ENCODE measurements at places on chromosomes 5 and 9.

GRCh38 chr5:148626081-148626613 lies 28.2 kb downstream of the HTR4 start:
- no peak for DNase-seq

DNA sequence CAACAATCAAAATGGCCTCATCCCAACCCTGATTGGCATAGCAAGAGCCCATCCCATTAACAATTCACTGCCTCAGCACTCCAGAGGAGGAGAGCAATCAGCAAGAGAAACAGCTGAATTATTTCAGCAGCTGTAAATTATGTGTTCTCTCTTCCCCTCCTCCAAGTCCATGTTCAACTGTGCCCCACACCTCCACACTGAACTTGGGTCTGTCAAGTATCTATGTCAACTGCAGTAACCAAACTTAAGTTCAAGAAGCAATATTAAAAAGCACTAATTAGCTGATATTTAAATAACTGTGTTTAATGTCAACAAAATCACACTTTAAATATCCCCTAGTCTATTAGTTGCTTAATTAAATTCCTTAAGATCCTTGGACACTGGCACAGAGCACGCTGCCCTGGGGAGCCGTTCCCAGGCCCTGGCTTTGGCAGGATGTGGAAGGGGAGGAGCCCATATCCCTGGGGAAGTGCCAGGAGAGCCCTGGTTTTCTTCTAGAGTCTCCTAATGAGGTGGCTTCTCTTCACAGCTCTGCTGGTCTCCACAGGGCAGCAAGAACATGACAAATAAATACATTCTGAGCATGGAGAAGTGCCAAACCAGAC lies 50.6 kb downstream of the SIL1 start:
- no peak for DNase-seq

DNA sequence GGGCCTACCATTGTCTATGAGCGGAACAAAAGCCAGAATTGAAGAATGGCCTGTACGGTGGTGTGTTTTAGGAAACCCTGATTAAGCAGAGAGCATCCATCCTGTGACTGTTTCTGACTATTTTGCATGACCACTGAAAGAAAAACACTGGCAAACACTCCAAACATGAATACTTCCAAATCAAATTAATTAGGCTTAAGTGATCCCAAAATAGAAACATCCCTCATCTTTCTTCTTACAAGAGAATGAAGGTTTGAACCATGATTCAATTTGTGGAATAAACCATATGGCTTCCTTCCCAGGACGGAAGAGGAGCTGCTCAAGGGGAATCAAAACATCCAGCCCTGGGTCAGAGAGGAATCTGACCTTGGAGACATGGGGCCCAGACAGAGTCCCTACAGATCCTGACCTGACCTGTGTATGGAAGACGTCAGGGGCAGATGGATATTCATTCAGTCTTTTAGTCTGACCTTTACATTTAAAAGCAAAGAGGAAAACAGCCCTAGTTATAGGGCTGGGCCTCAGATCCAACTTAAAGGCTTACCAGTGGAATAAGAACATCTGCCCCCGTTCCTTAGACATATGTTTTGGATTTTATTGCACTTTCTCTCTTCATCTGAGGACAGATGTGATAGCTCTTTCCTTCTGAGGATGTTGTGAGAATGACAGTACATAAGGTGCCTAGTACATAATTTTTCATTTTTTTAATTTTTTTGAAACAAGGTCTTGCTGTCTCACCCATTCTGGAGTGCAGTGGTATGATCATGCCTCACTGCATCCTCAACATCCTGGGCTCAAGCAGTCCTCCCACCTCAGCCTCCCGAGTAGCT lies 17.6 kb upstream of the RECK start:
- DNase-seq, result no peak

DNA sequence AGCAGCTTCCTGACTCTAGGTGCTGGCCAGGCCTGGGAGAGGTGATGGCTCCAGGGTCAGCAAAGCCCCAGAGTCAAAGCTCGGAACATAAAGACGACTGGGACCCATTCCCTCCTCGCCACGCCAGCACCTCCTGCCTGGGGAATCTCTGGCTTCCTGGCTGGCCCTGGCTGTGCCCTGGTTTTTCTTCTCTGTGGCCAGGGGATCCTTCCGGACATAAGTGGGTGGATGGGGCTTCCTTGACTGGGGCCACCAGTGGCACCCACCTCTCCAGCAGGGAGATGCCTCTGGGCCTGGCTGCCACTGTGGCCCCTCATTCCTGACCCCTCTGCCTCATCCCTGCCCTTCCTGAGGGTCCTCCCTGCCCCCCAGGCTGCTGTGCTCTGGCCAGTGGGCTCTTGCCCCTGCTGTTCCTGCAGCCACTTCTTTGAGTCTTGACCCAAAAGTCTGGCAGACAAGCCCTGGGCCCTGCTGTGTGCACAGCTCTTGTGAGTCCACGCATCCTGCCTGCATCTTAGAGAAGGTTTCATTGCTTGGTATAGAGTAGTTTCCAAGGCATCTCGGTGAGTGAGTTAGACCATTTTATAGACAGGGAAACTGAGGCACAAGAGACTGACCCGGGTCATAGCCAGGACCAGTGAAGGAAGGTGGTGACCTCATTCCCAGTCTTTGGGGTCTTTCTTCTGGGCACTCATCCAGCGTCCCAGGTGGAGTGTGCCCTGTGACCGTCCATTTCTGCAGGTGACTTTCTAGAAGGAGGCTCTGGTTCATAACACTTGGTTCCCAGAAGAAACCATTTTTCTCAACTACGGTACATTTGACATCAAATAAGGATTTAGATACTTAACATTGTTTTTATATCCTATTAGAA lies 17.3 kb upstream of the LPCAT1 start:
- DNase-seq, result no peak

- DNase-seq, result no peak
These were observed 32.8 kb downstream of the TUT7 start for GRCh38 chr9:86321373-86321772.

DNA sequence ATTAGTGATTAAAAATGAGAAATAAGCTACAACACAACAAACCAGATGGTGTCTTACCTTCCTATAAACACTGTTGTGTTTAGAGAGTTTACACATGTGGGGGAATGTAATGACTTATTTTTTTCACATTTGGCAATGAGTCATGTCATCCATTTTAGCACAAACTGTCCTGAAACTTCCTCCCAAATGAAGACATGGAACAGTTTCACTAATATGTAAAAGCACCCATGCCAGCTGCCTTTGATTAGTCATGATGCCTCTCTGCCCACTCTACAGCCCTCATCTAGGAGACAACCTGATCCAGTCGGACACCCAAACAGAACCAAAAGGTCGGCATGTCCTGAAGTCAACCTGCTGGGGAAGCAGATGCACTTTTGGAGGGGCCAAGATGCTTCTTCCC lies 98.2 kb downstream of the SEMA5A start:
- DNase-seq, result no peak

- no peak for DNase-seq
These were observed 82.8 kb upstream of the TLX3 start for GRCh38 chr5:171226096-171226754.

DNA sequence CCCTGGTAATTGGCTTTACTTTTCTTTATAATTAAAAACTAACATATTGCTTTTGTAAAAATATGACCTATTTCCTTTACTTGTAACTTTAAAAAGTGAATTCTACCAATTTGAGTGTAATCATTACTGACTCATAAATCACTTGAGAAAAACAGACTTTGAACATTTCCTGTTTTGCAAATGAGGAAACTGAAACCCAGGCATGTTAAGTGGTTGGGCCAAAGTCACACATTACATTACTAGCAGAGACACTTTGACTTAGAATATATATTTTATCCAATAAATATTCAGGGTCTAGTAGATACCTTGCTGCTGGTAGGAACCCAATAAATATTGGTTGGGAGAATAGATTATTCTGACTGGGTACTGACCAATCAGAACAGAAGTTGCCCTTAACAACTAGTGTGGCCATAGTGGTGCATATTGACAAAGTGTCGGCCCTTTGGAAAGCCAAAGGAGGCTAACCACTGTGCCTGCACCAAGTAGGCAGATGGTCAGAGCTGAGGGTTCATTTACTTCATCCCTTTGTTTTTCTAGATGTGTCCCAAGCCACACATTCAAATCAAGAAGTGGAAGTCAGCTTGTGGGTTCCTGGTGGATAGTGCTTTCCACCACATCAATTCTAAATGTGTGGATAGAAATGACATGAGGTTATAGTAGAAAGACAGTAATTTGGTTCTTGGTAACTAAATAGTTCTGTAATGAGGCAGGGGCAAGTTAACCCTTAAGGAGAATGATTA lies 365.1 kb upstream of the RIOK2 start:
- peak; percentile 14 for DNase-seq

GRCh38 chr9:116198344-116198743 lies 44.8 kb downstream of the PAPPA start:
- no peak for DNase-seq

- DNase-seq, result peak; percentile 19
These were observed 24.2 kb upstream of the TMEM171 start for GRCh38 chr5:73096239-73096575.

DNA sequence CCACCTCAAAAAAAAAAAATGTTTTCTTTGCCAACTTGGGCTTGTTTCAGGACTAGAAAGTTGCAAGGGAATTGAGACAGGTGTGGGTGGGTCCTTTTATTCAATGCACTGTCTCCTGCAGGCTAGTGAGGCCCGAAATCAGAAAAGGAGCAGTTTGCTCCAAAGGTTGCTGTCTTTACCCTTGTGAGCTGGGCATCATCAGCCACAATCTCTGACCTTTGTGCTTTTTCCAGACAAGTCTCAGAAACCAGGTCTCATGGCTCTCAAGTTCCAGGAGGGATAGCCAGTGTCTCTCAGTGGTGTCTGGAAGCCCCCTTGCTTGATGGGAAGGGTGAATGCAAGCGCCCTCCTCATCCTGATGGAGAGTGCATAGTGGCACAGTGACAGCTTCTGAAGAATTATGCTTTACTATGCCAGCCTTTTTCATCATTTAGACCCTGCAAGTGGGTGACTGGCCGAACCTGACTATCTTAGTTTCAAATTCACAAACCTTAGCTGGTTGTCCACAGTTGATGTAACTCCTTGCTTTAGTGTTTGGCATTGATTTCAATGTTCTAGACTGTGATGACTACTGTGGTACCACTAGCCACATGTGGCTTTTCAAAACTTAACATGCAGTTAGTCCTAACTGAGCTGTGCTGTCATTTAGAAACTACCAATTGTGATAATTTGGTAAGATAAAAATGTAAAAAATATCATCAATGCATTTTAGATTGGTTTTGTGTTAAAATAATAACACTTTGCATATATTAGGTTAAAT lies 468.6 kb downstream of the GADD45G start:
- no peak for DNase-seq

DNA sequence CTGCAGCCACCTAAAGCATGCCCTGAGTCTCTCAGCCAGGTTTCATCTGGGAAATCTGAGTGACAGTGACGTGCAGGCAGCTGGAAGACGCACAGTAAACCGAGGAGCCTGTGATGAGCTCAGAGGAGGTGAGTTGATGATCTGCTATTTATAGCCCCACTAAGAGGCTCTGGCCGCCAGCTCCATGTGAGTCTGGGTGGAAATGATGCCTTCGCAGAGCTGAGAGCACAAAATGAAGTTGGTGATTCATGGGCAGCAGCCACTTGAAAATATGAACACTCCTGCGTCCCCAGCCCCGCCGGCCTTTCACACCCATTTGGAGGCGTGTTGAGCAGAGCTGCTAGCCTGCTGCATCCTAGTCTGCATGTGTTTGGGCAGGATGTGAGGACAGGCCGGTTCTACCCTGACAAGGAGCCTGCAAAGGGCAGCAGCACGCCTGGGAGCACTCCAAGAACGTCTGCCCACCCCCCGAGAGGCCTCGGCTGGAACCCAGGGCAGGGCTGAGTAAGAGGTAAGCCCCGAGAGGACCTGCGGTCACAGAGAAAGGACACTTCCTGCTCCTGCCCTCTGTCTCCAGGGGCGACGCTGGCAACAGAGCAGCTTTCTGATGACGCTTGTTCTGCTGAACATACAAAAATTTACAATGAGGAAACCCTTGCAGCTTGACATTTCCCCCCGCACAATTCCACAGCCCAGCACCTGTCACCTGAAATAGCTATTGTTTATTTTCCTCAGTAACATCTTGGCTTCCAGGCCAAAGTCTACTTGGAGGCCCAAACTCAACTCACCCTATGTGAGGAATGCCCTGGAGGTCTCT lies 25.1 kb upstream of the CDKN2AIPNL start:
- DNase-seq, result peak; percentile 69

- DNase-seq, result peak; percentile 34
These were observed at the start of gene TOR4A for GRCh38 chr9:137277329-137278041. Gene TOR4A (plus strand): TSS chr9:137277726. CDS start chr9:137278690, 964 bp downstream.

DNA sequence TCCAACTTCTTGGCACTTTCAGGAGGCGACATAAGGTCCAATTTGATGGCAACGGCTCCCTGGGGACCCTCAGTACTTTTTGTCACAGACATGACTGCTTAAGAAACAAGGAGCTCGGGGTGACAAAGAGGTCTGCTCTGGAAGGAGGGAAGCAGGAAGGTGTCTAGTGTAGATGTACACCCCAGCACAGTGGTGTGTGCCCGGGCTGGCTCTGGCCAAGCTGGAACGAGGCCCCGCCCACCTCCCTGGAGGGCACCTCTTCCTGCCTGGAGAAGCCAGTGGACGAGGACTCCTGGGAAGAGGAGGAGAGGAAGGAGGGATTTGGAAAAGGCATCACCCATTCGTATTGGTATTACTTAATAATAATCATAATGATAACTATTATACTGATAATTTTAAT lies at the start of gene SLC36A2:
SLC36A2 (minus strand) TSS at position 191 of the 400 bp plus-strand sequence; CDS start at position 92, 99 bp downstream.
- no peak for DNase-seq

GRCh38 chr5:72108202-72109061 lies 1.2 kb downstream of the MAP1B start:
- DNase-seq, result no peak

DNA sequence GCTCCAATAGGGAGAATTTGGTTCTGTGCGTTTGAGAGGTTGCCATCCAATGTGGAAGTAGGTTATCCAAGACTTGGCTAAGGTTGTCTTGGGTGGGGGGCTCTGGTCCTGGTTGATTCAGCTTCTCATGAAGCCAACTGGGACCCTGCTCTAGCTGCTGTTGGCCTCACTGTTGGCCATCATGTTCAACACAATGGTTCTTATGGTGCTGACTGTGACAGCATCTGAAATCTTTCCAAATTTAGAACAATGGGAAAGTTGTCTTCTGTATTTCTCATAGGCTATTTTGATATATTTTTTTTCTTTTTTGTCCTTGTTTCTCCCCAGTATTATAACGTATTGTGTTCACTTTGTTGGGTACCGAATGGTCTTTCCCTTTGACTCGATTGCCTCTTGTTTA lies 71.9 kb downstream of the GDNF start:
- no peak for DNase-seq

- DNase-seq, result no peak
These were observed 62.3 kb upstream of the SPRY4 start for GRCh38 chr5:142387024-142387682.

Measured in CD4-positive, alpha-beta T cell treated with Interleukin-10 for 1 hour (primary cell).